Peyer's patch (tissue), 4 donors: ENCODE measurements at places on chromosomes 1 and 21. TPM values are rescaled to one million over a fixed set of nuclear protein-coding genes. Genes with fewer than 3 reads are reported as not detected.

DNA sequence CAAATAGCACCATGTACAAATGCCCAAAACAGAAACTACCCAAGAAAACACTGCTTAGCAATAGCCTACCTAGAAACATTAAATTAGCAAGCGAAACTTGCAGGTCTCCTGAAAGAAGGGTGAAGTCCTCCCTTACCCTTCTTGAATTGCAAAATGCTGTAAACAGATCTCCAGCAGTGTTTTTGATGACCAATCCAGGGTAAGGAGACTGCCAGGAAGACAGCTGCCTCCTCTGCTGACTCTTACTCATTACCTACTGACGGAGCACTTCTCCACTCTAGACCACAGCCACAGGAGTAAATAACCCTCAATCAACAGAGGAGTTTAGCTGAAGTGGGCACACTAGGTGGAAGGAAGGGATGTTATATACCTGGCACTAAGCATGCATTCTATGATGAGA, 32.2 kb upstream of the GADD45A start:
- no peaks in the 10 kb centered on the region for H3K36me3 ChIP-seq
- no peaks in the 10 kb centered on the region for H3K4me1 ChIP-seq
- no peaks in the 10 kb centered on the region for H3K27me3 ChIP-seq
- H3K27ac ChIP-seq, result no peak overlapping the region

DNA sequence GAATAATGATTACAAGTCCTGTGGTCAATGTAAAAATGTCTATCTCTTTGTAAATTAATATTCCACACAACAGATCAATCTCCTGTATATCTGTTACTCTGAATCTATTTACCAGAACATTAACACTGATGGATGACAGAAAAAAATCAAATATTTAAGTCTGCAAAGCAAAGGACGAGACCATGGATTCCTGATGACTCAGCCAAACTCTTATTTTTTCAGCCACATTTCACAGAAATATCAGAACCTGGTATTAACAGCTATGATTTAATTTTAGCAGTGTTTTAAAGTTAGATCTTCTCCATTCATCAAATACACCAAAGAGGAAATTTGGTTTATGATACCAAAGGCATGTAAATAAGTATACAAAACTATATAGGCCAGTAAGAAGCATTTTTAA, 46.1 kb downstream of the FAF1 start:
- no peaks in the 10 kb centered on the region for H3K4me1 ChIP-seq
- no peak overlapping the region for H3K27ac ChIP-seq
- no peaks in the 10 kb centered on the region for H3K36me3 ChIP-seq
- DNase-seq, result no peak

GRCh38 chr1:12711536-12711935, 4.4 kb upstream of the AADACL3 start:
- no peak for DNase-seq
- no peak overlapping the region for H3K4me3 ChIP-seq
- no peaks in the 10 kb centered on the region for H3K36me3 ChIP-seq
- H3K27ac ChIP-seq, result no peak overlapping the region
- H3K27me3 ChIP-seq, result no peaks in the 10 kb centered on the region
- H3K4me1 ChIP-seq, result no peaks in the 10 kb centered on the region

GRCh38 chr1:218496561-218496960, 151.4 kb downstream of the TGFB2 start:
- H3K27ac ChIP-seq, result no peak overlapping the region
- no peaks in the 10 kb centered on the region for H3K4me1 ChIP-seq
- no peaks in the 10 kb centered on the region for H3K27me3 ChIP-seq
- no peak overlapping the region for H3K4me3 ChIP-seq

- peak within 1 kb of the TSS; percentile 60 for H3K4me3 ChIP-seq
- H3K36me3 ChIP-seq, result no peaks in the 10 kb centered on the region
These were observed at the start of gene CDC20 for GRCh38 chr1:43358746-43359693. Gene CDC20, plus strand, starts transcription at chr1:43358981. Its CDS starts 235 bp downstream, at chr1:43359216.

GRCh38 chr1:220873868-220874655, 5.2 kb upstream of the HLX start:
- no peak overlapping the region for H3K27ac ChIP-seq
- DNase-seq, result peak; percentile 71
- H3K4me3 ChIP-seq, result no peak overlapping the region
- no peaks in the 10 kb centered on the region for H3K27me3 ChIP-seq

GRCh38 chr1:37303884-37304574, 170.4 kb upstream of the ZC3H12A start:
- H3K4me3 ChIP-seq, result no peak overlapping the region
- no peak overlapping the region for H3K27ac ChIP-seq
- no peaks in the 10 kb centered on the region for H3K4me1 ChIP-seq
- DNase-seq, result no peak
- no peaks in the 10 kb centered on the region for H3K36me3 ChIP-seq

DNA sequence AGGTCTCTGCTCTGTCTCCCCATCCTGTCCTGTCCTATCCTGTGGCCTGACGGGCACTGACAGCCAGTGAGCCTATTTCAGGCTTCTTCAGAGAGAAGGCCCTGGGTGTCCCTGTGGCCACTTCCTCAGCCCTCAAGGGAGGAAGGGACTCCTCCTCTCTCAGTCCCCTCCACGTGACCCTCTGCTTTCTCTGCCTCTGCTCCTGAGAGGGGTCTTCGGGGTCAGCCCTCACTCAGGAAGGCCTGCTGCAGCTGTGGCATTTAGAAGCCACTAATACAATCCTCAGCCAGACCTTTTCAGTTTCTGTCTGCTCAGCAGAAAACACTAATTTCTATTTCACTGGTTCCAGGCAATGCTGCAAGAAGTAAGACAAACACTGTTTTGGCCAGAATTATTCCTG, 43.6 kb upstream of the ETV3 start:
- no peaks in the 10 kb centered on the region for H3K4me1 ChIP-seq
- H3K27ac ChIP-seq, result no peak overlapping the region
- H3K4me3 ChIP-seq, result no peak overlapping the region
- no peaks in the 10 kb centered on the region for H3K36me3 ChIP-seq

DNA sequence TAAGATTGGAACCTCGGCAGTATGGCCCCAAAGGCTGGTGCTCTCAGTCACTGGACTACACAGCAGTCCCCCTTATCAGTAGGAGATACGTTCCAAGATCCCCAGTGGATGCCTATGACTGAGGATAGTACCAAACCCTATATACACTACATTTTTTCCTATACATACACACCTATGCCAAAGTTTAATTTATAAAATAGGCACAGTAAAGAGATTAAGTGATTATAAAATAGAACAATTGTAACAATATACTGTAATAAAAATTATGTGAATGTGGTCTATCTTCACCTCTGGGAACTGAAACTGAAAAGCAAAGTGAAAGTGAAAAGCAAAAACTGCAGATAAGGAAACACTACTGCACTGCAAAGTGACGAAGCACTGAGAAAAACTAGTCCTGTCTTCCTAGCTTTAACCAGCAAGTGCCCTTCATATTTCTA, 96.8 kb downstream of the INTS7 start:
- no peak for DNase-seq
- no peaks in the 10 kb centered on the region for H3K27me3 ChIP-seq
- no peaks in the 10 kb centered on the region for H3K36me3 ChIP-seq
- peaks cover 5% of the 10 kb centered on the region for H3K4me1 ChIP-seq
- H3K4me3 ChIP-seq, result no peak overlapping the region

DNA sequence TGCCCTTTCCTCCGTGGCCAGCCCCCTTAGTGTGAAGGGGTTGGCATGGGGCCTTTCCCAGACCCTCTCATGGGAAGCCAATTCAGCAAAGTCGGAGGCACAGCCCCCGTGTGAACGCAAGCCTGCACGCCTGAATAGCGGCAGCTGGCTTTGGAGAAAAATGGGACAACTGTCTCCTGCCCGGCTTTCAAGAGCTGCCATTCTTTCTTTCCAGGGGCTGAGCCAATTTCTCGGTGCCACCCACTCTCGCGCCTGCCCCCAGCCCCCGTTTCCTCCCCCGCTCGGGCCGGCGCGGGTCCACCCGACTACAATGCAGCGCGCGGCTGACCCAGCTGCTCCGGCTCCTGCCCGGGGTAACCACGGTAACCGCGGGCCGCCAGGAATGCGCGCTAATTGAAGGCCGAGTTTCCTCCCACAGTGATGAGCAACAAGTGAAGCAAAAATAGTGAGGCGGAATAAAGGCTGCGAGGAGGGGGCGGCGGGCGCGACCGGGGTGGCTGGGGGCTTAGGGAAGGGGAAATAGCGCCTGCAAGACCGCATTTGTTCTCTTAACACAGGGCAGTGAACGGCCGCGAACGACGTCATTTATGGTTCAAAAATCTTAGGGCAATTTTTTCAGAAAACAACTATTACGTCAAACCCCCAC, 27.8 kb downstream of the ILDR2 start:
- H3K4me3 ChIP-seq, result no peak overlapping the region
- H3K27me3 ChIP-seq, result no peaks in the 10 kb centered on the region
- no peaks in the 10 kb centered on the region for H3K36me3 ChIP-seq
- no peak overlapping the region for H3K27ac ChIP-seq

DNA sequence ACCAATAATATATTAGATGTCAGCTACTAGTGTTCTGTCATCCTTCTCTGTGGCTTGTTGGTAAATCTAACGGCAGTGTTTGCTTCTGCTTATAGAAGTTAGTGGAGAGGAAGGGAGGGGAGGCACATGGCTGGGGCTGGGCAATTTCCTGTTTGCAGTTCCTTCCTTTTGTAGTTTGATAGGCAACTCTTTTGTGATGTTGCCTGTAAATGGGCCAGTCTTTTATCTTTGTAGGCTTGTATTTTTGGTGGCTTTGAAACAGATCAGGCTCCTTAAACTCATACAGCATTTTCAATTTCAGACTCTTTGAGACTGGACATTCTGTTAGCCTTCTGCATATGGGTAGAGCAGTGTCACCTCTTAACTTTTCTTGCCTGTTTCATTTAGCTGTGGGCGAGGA, 48.1 kb downstream of the CDC14A start:
- no peak overlapping the region for H3K4me3 ChIP-seq
- DNase-seq, result peak; percentile 63
- H3K4me1 ChIP-seq, result no peaks in the 10 kb centered on the region
- peaks cover 10% of the 10 kb centered on the region for H3K36me3 ChIP-seq

- no peaks in the 10 kb centered on the region for H3K36me3 ChIP-seq
- no peak overlapping the region for H3K27ac ChIP-seq
- no peaks in the 10 kb centered on the region for H3K4me1 ChIP-seq
- H3K27me3 ChIP-seq, result no peaks in the 10 kb centered on the region
These were observed 19.9 kb downstream of the FMN2 start for GRCh38 chr1:240111558-240111957.

- DNase-seq, result peak; percentile 25
- peak overlapping the region; percentile 89 for H3K27ac ChIP-seq
- peaks cover 22% of the 10 kb centered on the region for H3K4me1 ChIP-seq
- H3K36me3 ChIP-seq, result no peaks in the 10 kb centered on the region
- H3K4me3 ChIP-seq, result peak overlapping the region; percentile 53
These were observed 5.7 kb upstream of the ACOT11 start for GRCh38 chr1:54542120-54542961.

- H3K27me3 ChIP-seq, result no peaks in the 10 kb centered on the region
- H3K4me1 ChIP-seq, result no peaks in the 10 kb centered on the region
- DNase-seq, result no peak
- H3K36me3 ChIP-seq, result no peaks in the 10 kb centered on the region
- H3K27ac ChIP-seq, result no peak overlapping the region
- H3K4me3 ChIP-seq, result no peak overlapping the region
These were observed 312.0 kb upstream of the DUSP10 start for GRCh38 chr1:222053790-222054294.

DNA sequence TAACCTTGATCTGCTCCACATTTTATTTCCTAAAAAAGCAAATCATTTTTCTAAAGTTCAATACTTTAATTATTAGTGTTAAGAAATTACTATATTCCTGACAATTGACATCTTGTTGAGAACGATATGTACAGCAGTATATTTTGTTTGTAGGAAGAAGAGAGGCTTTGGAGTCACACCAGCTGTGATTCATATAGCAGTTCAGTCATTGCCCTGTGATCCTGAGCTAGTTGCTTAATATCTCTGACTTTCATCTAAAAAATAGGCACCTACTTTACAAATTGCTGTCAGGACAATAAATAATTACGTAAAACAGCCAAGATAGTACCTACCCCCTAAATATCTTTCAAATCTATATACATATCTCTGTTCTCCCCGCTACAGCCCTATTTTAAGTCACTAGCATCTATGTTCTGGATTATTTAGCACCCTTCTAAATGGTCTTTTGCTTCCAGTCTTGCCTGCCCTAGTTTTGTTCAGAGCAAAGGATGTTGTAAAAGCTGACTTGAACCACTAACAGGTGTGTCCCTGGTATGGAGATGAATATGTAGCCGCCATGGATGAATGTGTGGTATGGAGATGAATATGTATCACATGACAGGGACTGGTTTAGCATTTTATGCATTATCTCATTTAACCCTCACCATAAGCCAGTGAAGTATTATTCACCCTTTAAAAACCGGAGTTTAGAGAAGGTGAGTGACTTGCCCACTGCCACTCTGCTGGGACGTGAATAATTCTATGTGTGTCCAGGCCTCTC, 42.2 kb downstream of the RNF220 start:
- H3K27me3 ChIP-seq, result no peaks in the 10 kb centered on the region
- H3K36me3 ChIP-seq, result no peaks in the 10 kb centered on the region
- H3K4me1 ChIP-seq, result no peaks in the 10 kb centered on the region
- H3K27ac ChIP-seq, result no peak overlapping the region
- no peak overlapping the region for H3K4me3 ChIP-seq

DNA sequence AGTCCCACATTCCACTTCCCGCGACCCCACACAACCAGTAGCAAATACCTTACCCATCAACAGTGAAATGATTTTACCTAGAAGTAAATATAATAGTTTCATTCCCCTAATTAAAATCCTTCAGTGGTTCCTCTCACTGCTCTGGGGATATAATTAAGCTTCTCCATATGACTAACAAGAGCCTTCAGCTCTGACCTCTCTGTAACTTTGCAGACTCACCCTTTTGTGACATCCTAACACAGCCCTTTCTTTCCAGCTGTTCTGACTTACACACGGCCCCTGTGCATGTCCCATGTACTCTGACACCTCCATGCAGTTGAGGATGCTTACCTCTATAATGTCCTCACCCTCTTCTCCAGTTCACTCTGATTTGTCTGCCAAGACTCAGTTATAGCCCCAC, 137.3 kb upstream of the SPAG17 start:
- no peak overlapping the region for H3K4me3 ChIP-seq
- peak overlapping the region; percentile 25 for H3K27ac ChIP-seq
- no peaks in the 10 kb centered on the region for H3K4me1 ChIP-seq
- H3K27me3 ChIP-seq, result no peaks in the 10 kb centered on the region
- no peak for DNase-seq

Gene KLHL12
- 22.9 TPM for total RNA-seq

Gene TLR5
- total RNA-seq, result 2.5 TPM

Gene DYNLT5
- 4.1 TPM for total RNA-seq

Gene SSR2
- 166 TPM for total RNA-seq

Gene SLC45A1
- total RNA-seq, result 2.5 TPM

Gene TSHB
- not detected for total RNA-seq

Gene CLCA1
- total RNA-seq, result 130 TPM
